H9 (cell line): ENCODE measurements at places on chromosomes 3 and 15.
A peak's percentile ranks its signal among the peaks of the same experiment; 100 is the strongest.

GRCh38 chr3:110568246-110568645, 503.4 kb upstream of the NECTIN3 start:
- no peak for DNase-seq

DNA sequence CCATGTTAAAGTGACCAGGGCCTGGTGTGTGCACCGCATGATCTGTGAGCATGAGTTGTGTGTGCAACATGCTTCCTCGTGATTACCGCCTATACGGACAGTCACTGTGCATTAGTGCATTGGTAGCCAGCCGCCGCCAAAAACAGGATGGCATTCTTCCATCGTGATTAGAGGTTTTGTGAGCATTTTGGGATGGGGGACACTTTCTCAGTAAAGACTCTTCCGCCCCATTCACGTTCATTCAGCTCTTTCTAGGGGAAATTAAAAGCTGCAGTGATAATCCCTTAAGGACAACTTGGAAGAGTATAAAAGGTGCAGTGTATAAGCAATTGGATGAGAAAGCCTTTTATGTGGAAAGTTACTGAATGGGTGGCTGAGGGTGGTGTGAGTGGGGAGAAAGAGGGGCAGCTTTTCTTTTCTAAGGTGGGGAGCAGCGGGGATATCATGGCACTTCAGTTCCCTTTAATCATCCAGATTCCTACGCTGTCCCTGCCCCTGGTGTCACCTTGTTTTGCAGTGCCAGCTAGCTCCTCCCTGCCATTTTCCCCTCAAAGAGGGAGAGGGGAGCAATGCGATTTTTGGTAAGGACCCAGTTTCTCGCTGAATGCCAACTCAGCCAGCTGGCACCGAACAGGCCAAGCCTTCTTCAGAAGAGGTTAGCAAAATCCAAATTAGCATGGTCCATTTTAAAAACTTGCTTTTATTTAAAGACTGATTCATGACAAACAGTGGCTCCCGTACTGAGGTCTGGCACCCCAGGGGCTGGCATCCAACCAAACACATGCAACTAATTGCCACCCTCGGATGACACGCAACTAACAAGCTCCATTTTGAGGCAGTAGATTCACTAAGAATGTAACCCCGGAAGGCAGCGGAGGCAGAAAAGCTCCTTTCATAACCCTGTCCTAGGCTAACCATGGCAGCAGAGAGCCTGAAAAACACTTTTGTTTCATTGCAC, 447.8 kb downstream of the FHIT start:
- DNase-seq: no peak

DNA sequence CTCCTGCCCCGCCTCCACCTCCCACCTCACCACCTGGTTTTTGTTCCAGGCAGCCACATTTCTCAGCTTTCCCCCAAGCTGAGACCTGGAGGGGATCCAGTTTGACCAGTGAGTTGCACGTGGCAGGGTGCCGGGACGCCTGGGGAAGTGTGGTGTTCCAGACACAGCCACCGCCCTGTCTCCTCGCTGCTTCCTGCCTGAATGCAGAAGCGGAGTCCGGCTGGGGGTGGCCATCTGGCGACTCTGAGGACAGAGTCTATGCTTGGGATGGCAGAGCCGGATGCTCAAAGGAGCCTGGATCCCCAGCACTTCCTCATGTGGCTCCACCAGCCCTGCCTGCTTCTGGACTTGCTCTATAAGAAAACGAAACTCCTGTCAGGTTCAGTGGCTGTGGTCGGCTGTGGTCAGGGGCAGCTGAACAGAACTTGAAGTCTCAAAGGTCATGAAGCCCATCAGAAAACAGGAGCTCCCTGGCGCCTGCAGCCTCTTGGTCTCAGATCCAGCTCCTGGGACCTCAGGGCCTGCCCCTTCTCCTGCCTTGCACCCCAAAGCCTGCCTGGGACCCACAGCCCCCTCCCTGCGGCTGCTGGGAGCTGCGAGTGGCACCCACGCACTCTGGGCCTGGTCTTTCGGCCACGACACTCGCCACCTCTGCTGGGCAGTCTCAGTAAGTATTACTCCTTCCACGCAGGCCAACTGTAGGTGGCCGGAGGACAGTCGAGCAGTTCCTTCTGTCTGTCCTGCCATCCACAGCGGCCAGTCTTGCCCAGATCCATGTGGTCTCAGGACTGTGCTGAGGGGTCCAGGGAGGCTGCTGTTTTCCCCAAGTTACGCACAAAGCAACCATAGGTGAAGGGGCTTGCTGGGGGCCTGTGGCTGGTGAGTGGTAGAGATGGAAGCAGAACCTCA, 112.8 kb upstream of the MEF2A start:
- no peak for DNase-seq

DNA sequence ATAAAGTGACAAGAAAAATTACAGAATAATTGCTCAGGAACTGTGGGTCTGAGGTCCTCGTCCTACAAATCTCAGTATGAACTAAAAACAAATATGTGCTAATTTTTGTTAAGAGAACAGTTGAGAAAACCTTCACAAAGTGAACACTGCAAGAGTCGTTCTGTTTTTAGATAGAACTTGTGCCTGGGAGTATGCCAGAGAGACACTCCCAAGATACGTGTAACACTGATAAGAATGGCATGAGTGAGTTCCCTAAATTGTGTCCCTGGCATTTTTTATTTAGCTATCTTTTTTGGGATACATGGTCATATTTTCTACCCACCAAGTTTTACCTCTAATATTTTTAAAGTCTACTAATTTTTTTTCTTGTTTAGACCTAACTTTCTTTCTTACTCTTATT, 860.0 kb upstream of the NR2F2 start:
- no peak for DNase-seq

DNA sequence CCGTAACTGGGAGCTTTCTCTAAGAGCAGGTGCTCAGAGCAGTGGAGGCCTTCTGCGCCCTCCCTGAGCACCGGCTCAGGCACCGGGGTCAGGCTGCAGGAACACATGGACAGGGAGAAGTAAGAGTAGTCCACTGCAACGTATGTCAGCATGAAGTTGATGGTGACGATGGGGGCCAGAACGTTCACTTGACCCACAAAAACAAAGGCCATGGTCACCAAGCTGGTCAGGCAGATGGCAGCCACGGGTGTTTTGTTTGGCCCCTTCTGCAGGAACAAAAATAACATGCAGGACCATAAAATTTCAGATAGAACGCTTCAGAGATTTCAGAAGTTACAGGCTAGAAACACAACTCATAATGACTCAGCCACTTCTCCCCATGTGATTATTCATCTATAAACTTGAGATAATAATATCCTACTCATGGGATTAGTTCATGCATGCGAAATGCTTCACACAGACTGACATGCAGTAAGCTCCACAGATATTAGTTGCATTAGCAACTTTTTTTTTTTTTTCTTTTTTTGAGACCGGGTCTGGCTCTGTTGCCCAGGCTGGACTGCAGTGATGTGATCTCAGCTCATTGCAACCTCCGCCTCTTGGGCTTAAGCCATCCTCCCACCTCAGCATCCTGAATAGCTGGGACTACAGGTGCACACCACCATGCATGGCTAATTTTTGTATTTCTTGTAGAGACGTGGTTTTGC, 52.2 kb upstream of the HEG1 start:
- no peak for DNase-seq

DNA sequence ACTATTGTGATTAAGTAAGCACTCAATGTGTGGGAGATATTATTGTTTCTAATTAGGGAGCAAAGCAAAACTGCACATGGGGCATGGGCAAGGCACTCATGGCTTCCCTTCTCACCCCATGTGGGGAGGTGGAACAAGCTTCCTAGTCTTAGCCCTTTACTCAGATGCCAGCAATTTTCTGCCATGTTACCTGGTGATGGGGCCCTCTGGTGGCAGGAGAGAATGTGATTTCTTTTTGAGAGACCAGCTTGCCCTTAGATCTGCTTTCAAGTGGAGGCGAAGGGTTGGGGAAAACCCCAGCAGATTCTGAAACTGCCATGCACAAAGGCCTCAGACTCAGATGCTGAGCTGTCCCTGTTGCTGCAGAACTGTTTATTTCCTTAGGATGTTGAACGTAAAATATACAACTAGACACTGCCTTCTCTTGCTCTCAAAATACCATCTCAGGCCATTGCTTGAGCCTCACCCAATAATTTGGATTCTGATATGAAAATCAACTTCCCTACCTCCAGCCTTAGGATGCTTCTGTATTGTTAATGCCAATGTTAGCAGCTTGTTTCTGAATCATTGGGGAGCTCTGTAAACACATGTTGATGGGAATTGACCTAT, 130.2 kb upstream of the TPRG1 start:
- peak; percentile 76 for DNase-seq

- no peak for DNase-seq
Measured at GRCh38 chr3:123634149-123635051, 49.5 kb upstream of the HACD2 start.

DNA sequence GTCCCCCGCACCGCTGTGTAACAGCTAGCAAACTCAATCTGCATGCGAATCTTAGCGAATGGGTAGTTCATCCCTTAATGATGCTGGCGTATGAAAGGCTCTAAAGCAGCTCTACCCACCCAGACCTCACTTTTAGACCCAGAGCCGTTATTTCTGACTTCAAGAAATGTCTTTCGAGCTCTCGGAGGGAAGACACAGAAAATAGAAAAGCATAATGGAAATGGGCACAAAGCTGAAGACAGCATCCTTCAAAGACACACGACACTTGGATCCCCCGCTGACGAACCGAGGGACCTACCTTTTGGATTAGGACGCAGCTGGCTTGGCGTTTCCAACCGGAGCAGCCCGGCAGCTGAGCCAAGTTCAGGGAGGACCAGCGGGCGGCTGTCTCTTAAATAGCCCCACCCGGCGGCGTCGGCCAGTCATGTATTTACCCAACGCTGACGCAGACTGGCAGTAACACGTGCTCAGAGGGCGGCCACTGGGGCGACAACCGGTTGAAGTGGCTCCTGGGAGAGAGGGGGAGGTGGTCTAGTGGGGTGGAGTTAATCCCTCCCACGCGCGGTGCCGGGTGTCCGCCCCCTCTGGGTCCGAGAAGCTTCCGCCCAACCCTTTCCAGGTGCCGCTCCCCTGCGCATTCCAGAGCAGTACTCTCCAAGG, 1.5 kb downstream of the CCK start:
- DNase-seq: peak; percentile 81

- DNase-seq: no peak
Measured at GRCh38 chr3:126992776-126993175, 9.9 kb downstream of the PLXNA1 start.

DNA sequence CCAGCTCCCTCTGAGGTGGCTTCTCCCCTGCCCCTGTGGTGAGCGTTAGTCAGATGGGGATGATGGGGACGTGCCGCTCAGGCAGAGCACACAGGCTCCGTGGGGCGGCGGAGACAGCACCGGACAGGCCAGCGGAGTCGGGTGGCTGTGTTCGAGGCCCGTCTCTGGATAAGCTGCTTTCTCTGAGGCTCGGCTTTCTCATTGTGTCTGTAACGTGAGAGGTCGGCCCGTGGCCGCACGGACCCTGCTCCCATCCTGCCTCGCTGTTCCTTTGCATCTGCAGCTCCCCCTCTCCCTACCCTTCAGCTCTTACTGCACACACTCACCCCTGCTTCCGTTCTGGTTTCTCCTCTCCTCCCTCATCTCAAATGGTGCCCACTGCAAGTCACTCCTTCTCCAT, 62.5 kb downstream of the FAM43A start:
- DNase-seq: no peak

DNA sequence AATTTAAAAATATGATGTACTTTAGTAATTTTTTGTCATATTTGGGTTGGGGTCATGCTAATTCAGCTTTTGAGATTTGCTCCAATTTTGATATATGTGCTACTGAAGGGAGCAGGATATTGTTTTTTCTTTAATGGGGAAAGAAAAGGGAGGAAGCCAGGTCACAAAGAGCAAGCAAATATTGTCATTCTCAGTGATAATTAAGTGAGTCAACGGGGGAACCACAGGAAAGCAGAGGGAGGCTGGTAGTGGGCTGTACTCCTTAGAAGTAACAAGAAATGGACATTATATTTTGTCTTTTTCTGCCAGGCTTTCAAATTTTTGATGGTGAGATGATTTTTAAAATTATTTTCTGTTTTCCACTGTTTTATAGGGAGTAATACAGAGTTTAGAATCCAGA, 45.6 kb upstream of the NMD3 start:
- no peak for DNase-seq

- DNase-seq: peak; percentile 83
Measured at GRCh38 chr15:25710184-25710583, 152.9 kb downstream of the ATP10A start.

- no peak for DNase-seq
Measured at GRCh38 chr3:32892625-32893598, 58.5 kb upstream of the CCR4 start.

DNA sequence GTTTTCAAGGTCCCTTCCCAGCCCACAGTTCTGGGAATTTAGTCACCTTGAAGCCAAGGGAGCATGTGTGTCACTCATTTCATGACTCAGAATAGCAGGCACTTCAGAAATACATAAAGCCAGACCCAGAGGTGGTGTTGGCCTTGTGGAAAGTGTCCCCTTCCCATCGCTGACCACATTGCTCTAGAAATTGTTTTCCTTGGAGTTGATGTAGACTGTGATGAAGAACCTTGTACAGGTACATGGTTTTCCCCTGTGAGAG, 158.8 kb downstream of the SLCO3A1 start:
- no peak for DNase-seq

GRCh38 chr3:32751377-32751776, 66.4 kb downstream of the CNOT10 start:
- DNase-seq: no peak

DNA sequence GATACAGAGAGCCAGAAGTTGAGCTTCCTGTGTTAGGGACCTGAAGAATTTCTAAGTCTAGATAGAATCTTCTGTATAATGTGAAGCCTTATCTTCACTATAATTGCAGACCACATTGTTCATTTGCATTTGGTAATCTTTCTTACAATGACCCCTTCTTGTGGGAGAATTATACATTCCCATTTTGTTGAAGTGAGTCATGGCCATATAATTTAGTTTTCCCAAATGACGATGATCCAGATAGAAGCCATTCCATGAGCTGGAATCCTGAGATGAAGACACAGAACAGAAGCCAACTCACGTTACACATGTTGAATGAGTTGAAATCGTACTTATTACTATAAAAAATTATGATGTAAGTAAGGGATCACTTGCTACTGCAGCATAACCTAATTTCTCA, 187.8 kb downstream of the TUSC7 start:
- DNase-seq: no peak

GRCh38 chr15:70466305-70466704, 297.1 kb downstream of the UACA start:
- DNase-seq: no peak

DNA sequence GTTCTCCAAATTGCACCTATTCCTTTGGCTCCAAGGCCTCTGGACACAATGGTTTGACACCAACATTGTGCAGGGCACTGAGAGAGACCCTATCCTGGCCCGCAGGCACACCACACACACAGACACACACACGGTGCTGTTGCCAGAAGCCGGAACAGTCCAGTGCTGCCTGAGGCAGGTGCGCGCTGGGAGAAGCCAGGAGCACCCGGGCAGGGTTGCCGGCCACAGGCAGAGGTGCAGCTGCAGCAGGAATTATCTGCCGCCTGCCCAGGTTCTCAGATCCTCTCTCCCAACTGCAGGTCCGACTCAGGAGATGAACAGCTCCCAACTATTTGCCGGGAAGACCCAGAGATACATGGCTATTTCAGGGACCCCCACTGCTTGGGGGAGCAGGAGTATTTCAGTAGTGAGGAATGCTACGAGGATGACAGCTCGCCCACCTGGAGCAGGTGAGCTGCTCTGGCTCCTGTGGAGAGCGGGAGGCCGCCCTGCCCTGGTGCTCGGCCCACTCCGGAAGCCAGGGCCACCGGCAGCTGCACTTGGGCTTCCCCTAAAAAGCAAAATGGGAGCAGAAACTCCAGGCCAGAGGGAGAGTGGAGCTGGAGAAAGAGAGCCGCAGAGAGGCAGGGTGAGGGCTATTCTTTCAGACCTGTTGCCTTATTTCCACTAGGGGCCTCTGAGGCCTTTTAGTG, 42.9 kb downstream of the CHDH start:
- DNase-seq: no peak
